ENCODE measurements at places on chromosomes 4 and X. TPM values are rescaled to one million over a fixed set of nuclear protein-coding genes. Genes with fewer than 3 reads are reported as not detected.

The ATRX gene
- 76.2 TPM for polyA plus RNA-seq

- DNase-seq, result no peak
Measured at GRCh38 chrX:68919707-68920106, 90.9 kb downstream of the EFNB1 start.

DNA sequence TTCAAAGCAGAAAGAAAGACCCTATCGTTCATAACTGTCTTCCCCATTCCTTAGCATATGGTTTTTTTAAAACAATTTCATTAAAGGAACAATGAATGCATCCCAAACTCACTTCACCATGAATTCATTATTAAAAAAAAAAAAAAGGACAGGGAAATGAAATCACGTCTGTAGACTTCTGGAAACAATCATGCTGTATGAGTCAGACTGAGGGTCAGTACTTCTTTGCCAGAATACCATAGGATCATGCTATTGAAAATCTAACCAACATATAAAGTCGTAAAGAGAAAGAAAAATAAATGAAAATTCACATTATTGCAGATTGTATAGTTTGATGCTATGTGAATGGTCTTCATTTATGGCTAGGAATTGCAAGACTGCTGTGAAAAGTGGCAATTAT, 144.4 kb downstream of the PCDH18 start:
- DNase-seq, result no peak

DNA sequence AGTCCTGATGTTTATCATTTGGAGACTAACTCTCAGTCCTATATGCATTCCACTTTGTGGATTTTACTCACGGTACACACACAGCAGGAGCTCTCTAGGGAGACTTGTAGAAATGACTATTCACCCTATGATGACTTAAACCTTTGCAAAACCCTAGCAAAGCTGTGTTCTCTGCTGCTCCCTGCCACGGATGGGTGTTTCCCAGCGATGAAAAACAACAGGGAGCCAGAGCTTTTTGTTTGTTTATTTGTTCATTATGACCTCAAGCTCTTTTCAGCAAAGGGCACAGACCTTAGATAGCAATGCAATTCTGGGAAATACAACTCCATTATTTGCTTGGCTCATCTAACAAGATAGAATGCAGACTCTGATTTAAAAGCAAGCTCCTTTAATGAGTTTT, 156.6 kb downstream of the GRIA3 start:
- peak; percentile 52 for DNase-seq

The GLRA3 gene
- polyA plus RNA-seq, result 14.4 TPM

The PASD1 gene
- polyA plus RNA-seq, result 0.08 TPM

DNA sequence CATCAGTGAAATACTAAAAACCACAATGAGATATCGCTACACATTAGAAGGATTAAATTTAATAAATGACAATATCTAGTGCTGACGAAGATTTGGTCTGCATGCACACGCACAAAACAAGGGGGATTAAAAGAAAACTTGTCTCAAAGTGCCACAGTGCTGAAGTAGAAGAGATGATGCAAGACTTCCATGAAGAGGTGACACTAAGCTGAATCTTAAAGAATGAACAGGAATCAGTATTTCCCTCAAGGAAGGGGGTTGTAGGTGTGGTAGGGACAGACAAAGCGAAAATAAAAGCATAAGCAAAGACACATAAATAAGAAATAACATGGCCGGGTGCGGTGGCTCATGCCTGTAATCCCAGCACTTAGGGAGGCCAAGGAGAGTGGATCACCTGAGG, 33.5 kb downstream of the CNOT6L start:
- DNase-seq, result no peak

The PAGE1 gene
- polyA plus RNA-seq, result not detected

GRCh38 chrX:131257367-131257766, 31.7 kb downstream of the IGSF1 start:
- no peak for DNase-seq

DNA sequence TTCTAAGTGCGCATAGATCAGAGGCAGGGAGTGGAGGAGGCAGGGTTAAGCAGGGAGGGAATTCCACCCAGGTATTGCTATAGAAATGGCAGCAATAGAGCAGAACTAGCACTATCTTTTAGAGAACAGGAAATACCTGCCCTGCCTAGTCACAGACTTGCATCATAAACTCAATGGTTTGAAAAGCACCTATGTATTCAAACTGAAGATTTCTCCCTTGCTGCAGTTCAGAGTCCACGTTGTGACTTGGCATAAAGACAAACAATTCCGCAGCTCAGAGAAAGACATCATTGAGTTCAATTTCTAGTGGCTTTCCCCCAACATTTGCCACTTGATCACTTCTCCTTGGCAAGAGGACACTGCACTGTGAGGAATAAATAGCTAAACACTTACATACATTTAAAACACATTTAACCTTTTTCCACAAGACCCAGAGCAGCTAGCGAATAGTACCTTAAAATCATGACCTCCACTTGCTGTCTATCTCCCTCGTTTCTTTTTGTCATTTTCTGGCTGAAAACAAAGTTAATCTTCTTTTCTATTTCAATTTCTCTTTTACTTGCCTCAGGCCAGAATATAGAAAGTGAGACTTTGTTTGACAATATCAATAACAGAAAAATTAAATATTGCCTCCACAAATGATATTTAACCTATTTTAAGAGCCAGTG, 42.4 kb downstream of the SLC7A11 start:
- DNase-seq, result no peak

DNA sequence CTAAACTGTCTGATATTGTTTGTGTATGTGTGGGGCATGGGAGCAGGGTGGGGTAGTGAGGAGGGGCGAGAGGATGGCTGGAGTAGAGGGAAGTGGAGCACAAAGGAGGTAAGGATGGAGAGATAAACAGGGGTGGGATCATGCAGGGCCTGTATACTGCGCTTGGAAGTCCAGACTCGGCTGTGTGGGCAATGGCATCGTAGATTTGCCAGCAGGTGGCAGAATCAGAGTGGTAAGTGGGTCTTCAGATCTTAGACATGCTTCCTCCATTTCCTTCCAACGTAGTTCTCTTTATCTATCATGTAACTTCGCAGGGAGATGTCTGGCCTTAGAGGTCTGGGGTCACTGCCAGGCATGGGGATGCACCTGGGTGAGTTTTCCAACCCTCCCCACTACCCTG, 155.5 kb downstream of the PDGFRA start:
- no peak for DNase-seq

The GAB1 gene
- polyA plus RNA-seq, result 38.6 TPM

The DMRTC1 gene
- 1.0 TPM for polyA plus RNA-seq

The MAGEB2 gene
- polyA plus RNA-seq, result not detected

GRCh38 chr4:79163981-79164490, 161.8 kb downstream of the NAA11 start:
- DNase-seq, result no peak

DNA sequence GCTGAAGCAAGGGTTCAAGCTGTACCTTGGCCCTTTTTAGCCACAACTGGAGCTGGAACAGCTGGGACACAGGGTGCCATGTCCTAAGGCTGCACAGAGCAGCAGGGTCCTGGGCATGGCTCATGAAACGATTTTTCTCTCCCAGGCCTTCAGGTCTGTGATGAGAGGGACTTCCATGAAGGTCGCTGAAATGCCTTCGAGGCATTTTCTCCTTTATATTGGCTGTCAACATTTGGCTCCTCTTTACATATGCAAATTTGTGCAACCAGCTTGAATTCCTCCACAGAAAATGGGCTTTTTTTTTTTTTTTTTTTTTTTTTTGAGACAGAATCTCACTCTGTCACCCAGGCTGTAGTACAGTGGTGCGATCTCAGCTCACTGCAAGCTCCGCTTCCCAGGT, 430.8 kb downstream of the PCDH11X start:
- DNase-seq, result no peak

DNA sequence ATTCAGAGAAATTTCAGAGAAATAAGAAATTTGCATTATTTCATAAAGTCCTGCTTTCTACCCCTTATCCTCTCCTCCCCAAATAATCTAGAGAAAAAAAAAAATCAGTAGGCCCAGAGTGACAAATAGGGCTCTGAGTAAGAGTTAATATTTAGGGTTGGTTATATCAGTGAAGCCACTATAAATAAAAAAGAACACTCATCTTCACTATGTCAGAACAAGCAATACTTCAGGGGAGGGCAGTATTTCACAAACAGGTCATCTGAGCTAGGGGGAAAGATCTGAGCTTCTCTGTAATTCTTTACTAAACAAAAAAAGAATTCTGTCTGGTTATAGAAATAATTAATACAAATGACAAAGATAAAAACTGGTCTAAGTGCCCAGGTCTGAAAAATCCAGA, 39.4 kb downstream of the PDE5A start:
- DNase-seq, result no peak

GRCh38 chr4:145769450-145770037, 89.6 kb downstream of the C4orf51 start:
- DNase-seq, result no peak

GRCh38 chr4:152485726-152486276, 50.1 kb downstream of the FBXW7 start:
- DNase-seq, result no peak

DNA sequence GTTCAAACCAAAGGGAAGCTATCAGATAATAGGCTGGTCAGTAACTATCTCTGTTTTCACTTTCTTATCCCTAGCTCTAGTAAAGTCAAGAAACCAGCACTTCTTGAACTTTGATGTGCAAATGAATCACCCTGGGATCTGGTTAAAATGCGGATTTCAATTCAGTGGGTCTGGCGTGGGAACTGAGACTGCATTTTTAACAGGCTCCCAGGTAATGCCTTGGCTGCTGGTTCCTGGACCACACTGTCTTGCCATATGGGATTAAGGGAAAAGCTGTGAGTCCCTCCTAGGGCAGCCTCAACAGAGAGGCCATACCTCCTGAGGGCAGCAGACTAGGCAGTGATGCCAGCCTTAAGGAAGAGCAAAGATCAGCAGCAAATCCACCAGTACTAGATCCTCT, 1.7 kb downstream of the RNF175 start:
- no peak for DNase-seq

The MEPE gene
- 0.21 TPM for polyA plus RNA-seq

The SLC26A1 gene
- polyA plus RNA-seq, result 9.3 TPM

The FREM3 gene
- 2.3 TPM for polyA plus RNA-seq

The MAGEA3 gene
- not detected for polyA plus RNA-seq

The GALNTL6 gene
- 24.3 TPM for polyA plus RNA-seq

GRCh38 chr4:52368895-52369294, 290.2 kb downstream of the USP46 start:
- DNase-seq, result no peak

DNA sequence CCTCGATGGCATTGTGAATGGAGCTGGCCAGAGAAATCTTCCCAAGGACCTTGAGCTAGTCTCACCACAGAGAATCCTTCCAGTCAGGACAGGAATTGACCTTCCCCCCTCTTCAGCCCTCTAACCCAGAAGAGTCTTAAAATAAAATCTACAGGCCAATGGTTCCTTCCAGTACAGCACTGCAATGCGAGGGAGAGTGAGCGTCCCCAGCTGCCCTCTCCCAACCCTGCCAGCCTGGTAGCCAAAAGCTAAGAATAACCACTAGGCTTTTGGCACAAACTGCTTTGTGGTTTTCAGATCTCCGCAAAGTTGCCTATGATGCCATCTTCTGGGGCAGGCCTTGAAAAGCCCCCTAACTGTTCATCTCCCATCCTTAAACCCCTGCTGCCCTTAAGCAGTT, 175.1 kb downstream of the AR start:
- DNase-seq, result no peak

DNA sequence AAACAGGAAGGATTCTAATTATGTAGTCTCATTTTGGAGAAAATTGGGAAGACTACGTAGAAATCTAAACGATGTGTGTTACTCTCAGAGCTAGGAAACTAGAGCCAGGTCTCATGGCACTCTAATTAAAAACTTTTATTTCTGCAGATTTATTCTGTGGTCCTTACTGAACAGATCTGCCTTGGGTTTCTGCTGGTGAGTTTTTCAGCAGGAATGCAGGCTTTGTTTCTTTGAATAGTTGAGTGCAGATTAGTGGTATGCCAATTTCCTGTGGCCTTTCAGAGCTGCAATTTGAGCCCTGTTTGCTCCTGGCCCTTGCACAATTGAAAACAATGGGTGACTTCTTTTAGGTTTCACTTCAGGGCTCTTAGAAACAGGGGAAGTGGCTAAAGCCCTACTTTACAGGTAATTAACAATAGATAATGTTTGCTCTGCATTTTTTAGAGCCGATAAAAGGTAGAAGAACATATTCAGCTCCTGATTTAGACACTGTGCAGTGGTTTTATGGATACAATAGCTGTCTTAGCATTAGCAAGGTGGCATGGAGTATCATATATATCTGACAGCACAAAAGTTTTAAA, 21.8 kb downstream of the SPRY1 start:
- DNase-seq, result no peak

DNA sequence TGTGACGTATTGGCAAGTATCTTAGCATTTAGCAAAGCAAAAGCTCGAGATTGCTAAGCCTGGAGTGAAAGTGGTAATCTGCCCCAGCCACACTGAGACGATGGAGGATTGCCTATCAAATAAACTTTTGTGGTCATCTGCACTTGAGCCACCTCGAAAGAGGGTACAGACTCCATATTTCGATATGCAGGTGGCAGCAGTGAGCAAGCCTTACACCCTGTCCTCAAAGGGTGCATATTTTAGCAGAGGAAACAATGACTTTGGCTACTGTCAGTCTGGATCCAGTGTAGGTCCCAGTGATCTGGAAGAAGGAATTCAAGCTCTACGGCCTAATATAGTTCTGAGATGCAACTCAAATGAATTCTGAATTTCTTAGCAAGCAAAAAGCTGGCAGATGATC, 153.9 kb downstream of the ATG4A start:
- no peak for DNase-seq

DNA sequence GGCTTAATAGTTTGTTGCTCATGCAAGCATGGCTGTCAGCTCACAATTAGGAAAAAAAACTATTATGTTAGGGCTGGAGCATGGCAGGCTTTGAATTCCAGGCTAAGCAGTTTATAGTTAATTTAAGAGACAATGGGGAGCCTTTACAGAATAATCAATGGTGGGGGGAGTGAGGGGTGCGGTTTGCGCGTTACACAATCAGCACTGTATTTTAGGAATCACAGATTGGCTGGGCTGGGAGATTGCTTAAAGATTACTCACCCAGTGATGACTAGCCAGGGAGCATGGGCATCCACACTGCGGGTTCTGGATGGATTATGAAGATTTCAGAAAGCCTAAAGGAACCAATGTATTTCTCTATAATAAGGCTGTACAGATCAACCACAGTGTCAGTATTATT, 186.6 kb downstream of the SOX3 start:
- no peak for DNase-seq

GRCh38 chr4:85127653-85128052, 161.2 kb upstream of the WDFY3 start:
- DNase-seq, result no peak

The GPRASP1 gene
- polyA plus RNA-seq, result 69.0 TPM

- DNase-seq, result no peak
Measured at GRCh38 chr4:170243662-170244288, 154.0 kb upstream of the AADAT start.

DNA sequence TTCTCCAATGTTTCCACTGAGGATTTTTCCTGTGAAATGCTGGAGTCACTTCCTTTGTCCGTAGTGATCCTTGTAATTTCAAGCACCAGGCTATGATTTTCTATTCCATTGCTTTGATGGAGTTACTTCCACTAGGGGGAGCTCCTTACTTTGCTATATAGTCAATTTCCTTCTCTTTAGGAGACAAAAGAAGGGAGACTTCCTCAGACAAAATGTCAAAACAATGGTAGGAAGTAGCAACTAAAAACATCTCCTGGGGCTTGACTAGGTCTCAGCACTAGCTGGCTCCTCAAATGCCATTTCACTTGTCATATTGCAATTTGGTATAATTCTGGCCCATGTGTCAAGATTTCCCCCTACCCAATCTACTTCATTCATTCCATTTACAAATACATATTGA, 24.1 kb downstream of the ZCCHC12 start:
- DNase-seq, result peak; percentile 83

- DNase-seq, result no peak
Measured at GRCh38 chr4:184688447-184688846, 38.9 kb downstream of the PRIMPOL start.

All from spinal cord (tissue), 10 donors.